ENCODE measurements at places on chromosomes 11 and 22.

GRCh38 chr11:92296138-92296515 lies 71.5 kb downstream of the FAT3 start:
- DNase-seq, result no peak

DNA sequence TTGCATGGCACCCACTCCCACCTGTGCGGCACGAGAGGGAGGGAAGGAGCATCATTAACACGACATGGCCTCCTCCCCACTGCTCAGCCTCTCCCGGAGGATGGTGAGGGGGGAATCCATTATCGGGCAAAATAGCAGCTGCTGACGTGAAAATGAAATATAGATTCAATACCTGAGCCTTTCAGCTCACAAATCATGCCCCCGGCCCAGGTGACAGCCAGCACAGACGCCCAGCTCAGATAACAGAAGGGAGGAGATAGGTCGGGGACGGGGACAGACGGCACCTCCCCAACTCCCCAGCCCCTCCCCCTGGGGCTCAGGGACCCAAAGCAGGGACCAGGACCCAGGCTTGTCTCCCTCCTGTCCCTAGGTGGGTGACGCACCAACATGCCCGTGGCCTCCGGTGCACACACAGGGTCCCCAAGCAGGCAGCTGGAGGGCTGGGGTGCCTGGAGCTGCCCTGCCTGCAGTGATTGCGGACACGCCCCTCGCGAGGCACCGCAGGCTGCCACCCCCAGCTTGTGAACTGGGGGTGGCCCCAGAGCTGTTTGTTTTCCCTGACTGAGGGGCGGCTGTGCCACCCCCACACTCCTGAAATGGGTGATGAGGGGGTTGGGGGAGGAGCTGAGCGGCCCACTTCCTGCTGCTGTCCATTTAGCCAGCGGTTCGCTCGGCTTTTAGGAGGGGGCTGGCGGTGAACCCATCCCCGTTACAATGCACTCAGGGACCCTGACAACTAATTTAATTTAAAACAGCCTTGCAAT lies 31.7 kb downstream of the FLRT1 start:
- DNase-seq, result no peak

- DNase-seq, result no peak
Observed at GRCh38 chr11:133041181-133041580, 491.1 kb downstream of the OPCML start.

GRCh38 chr22:45358127-45358526 lies 48.4 kb downstream of the FAM118A start:
- DNase-seq, result no peak

GRCh38 chr22:46626911-46627805 lies 7.0 kb downstream of the GRAMD4 start:
- no peak for DNase-seq

- DNase-seq, result no peak
Observed at GRCh38 chr11:46686886-46687795, 13.3 kb downstream of the ARHGAP1 start.

DNA sequence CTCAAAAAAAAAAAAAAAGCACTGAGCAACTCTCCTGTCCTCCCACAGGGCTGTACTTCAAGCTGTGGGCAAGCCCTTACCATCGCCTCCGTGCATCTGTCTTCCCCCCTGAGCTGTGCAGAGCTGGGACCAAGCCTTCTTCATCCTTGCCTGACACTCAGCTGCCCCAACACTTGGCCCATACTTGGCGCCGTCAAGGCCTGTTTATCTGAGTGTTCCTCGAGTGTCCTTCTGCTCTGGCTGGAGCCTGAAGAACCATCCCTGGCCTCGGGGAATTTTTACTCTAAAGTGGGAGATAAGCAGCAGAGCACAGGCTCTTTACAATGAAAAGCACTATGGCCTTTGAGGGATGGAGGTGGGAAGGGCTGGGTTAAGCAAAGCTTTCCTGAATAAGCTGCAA lies 1.6 kb upstream of the TIRAP start:
- DNase-seq, result no peak

DNA sequence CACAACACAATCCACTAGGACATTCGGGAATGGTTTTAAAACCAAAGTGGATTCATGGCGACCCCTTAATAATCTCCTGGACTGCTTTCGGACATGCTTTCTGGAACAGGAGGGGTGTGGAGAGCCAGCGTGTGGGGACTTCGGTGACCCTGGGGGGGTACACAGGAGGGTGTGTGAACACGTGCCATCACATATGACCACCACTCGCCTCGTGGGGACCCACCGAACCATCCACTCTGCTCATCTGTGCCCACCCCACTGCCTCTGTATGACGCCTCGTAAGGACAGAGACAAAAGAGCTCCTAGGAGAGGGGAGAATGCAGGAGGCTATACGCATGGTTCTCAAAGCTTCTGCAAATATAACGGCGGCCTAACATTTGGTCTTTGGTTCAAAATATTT lies 8.9 kb downstream of the LTO1 start:
- DNase-seq, result no peak

GRCh38 chr11:30346068-30346688 lies 23.3 kb downstream of the ARL14EP start:
- DNase-seq, result no peak

GRCh38 chr11:123137431-123138224 lies 57.4 kb downstream of the CLMP start:
- DNase-seq, result no peak

DNA sequence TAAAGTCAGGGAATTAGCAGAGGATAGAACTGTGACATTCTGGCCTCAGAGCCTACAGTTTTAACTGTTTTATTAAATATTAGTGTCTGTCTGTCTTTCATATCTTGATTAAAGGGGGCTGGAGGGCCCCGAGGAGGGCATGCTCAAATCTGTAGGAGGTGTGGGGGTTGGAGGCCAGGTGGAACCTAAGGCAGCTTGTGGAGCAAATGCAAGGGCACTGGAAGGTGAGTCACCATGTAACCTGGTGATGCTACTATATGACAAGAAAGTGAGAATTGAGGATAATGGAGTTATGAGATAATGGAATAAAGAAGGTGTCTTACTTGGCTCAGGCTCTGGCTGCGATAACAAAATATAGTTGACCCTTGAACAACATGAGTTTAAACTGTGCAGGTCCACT lies 27.3 kb upstream of the TMEM86A start:
- no peak for DNase-seq

DNA sequence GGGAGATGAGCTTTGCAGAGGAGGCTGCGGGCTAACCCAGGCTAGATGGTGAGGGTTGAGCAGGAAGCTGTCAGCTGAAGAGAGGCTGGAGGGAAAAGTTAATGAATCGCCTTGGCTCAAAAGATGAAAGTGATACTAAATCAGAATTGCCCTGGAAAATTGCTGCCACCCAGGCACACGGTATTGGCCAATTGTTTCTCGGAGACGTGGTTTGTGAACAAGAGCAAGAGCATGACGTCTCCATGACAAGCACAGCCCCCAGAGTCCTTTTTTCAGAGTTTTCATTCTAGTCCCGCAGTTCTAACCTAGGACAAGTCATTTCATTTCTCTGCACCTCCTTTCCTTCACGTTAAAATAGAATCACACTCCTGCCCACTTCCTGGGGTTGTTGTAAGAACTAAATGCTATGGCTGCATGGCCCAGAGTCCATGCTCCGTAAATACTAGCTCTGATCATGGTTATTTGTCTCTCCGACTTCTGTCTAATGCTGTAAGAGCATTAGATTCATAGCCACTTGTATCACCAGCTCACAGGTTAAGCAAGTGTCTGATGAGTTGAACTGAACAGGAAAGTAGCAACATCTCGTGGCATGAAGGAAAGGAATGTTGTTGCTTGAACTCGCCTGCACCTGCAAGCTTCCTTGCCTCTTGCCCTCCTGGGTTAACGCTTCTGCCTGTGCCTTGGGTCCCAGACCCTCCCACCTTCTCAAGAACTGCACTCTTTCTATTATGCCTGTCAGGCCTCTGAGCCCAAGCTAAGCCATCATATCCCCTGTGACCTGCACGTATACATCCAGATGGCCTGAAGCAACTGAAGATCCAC lies 33.8 kb upstream of the NUP50 start:
- DNase-seq, result no peak

DNA sequence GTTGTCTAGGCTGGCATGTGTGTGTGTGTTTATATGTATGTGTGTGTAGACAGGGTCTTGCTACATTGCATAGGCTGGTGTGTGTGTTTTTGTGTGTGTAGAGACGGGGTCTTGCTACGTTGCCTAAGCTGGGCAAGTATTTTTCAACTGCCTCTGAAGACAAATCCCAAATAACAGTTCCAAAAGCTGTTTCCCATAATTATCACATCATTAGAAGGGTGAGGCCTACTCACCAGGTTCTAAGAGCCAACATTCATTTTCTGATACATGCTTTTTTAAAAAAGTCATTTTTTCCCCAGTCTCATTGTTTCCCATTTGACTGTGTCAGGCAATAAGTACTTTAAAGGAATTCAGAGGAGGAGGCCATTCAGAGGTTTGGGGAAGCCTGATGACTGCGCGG lies 22.8 kb downstream of the SAA1 start:
- no peak for DNase-seq

DNA sequence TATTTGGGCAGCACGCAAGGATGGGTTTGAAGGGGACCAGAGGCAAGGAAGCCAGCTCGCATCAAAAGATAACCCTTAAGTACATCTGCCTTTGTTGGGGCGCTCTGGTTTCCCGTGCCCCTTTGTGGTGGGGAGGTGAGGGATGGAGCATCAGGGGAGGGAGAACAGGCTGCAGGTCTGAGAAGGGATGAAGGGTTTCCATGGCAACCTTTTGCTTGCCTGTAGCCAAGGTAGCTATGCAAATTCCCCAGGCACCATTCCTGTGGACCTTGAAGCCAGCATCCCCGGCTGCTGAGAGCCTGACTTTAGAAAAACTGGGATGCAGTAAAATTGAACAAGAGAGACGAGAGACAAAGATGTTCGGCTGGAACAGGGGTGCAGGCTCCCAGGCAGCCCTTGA lies 75.7 kb downstream of the SEZ6L start:
- no peak for DNase-seq

- no peak for DNase-seq
Observed at GRCh38 chr22:36926309-36926708, 12.9 kb downstream of the CSF2RB start.

GRCh38 chr11:117334896-117335295 lies 7.2 kb downstream of the CEP164 start:
- peak; percentile 44 for DNase-seq

- no peak for DNase-seq
Observed at GRCh38 chr22:21038405-21038804, 6.0 kb upstream of the SLC7A4 start.

GRCh38 chr11:87604350-87604749 lies 566.6 kb downstream of the TMEM135 start:
- no peak for DNase-seq
